ENCODE measurements at places on chromosomes 2 and 18.

GRCh38 chr2:200765139-200765951 lies 46.4 kb upstream of the BZW1 start:
- peak; percentile 31 for DNase-seq

GRCh38 chr2:128687565-128687964 lies 368.9 kb upstream of the HS6ST1 start:
- no peak for DNase-seq

DNA sequence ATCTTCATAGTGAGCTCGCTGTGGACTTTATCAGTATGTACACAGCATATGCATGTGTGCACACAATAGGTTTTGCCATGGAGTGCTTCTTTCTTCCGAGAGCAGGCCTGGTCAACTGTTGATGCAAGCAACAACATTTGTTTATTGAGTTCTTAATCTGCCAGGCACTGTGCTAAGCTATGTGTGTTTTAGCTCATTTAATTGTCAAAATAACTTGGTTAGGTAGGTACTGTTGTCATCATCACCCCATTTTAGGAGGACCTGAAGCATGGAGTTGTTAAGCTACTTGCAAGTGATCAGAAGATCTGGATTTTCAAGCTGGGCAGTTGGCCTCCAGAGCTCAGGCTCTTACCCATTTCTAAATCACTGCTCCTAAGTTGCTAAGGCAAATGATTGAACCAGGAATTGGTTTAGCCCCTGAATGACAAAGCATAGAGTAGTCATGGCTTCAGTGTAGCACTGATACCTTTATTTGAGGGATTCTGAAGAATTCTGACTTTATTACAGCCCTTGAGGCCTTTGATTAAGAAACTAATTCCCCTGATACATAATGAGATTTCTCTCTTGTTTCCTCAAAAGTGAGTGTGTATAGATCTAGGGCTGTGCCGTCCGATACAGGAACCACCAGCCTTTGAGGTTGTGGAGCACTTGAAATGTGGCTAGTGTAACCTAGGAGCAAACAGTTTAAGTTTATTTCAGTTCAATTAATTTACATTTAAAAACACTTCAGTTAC lies 132.9 kb downstream of the FMNL2 start:
- DNase-seq, result no peak

GRCh38 chr2:239151201-239152131 lies 249.4 kb downstream of the HDAC4 start:
- peak; percentile 9 for DNase-seq

Measured in ovary (tissue), 10 donors.